GM12892 (cell line): ENCODE measurements at places on chromosomes 11 and 22.
A peak's percentile ranks its signal among the peaks of the same experiment; 100 is the strongest.

DNA sequence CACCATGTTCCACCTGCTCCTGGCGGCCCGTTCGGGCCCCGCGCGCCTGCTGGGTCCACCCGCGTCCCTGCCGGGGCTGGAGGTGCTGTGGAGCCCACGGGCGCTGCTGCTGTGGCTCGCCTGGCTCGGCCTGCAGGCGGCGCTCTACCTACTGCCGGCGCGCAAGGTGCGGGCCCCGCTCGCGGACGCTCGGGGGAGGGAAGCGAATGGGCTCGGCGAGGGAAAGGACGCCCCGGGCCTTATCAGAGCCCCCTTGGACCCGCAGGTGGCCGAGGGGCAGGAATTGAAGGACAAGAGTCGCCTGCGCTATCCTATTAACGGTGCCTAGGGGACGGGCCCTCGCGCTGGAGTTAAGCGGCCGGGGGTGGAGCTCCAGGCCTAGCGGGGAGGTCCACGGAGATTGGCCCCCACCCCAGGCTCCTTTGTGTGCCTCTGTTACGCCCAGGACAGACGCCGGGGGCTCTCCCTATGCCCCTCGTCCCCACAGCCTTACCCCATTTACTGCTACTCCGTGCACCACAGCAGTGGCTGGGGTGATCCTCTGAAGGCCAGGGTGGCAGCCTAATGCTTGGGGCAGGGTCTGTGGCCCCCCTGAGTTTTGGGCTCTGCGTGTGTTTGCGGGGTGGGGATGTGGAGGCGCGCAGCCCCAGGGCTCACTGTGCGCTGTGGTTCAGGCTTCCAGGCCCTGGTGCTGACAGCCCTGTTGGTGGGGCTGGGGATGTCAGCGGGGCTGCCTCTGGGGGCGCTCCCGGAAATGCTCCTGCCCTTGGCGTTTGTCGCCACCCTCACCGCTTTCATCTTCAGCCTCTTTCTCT lies 1.1 kb downstream of the TM7SF2 start:
- DNase-seq, result peak; percentile 75

GRCh38 chr11:97202613-97203292 lies 812.9 kb downstream of the JRKL start:
- no peak for DNase-seq

GRCh38 chr11:3840870-3841425 lies at the start of gene RHOG:
Gene RHOG (minus strand): TSS chr11:3840959. CDS start chr11:3828138, 12,821 bp downstream.
- peak; percentile 83 for DNase-seq

GRCh38 chr22:45328822-45329529 lies 19.2 kb downstream of the FAM118A start:
- no peak for DNase-seq

GRCh38 chr22:31206896-31207687 lies 5.0 kb upstream of the LIMK2 start:
- no peak for DNase-seq

GRCh38 chr11:56782167-56782847 lies 33.8 kb upstream of the OR9G4 start:
- no peak for DNase-seq
